ENCODE measurements at places on chromosomes 5 and 9.

GRCh38 chr5:167152561-167152960 is 1138.9 kb upstream of the WWC1 start:
- no peak for DNase-seq

GRCh38 chr5:169272731-169273427 is 28.1 kb downstream of the SLIT3 start:
- no peak for DNase-seq

DNA sequence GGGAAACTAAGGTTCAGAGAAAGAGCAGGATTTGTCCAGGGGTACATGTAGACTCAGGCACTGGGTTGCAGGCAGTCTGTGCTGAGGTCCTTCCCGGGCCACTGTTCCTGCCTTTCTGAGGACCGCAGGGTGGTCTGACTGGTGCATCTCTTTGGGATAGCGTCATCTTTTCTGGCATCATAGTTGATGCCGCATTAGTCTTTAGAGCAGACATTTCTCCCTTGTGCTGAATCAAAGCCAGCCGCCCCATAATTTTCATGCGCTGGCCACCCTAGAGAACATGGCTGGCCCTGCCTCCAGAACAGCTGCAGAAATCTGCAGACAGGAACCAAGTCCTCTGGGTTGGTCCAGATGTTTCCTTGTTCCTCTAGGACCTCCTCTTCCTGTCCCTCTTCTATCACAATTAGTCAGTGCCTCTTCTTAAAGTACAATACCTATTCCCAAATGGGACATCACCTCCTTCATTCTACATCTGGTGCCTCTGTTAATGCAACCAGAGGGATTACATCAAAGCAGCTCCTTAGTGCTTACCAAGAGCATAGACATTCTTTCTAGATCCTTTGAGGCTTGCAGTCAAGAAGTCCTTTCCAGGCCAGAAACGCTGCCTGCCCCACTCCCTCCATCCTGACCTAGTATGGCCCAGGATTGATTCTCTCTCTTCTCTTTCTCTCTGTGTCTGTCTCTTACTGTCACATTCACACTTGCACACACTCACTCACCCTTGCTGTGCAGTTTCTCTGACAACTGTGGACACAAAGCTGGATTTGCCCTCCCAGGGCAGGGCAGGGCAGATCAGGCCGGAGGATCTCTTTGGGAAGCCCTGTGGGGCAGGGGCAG is 42.0 kb upstream of the ORM1 start:
- DNase-seq = peak; percentile 77

GRCh38 chr5:26121338-26121737 is 917.0 kb downstream of the CDH9 start:
- DNase-seq = no peak

- DNase-seq = peak; percentile 10
These were observed 313.6 kb upstream of the CD180 start for GRCh38 chr5:67510204-67510603.

DNA sequence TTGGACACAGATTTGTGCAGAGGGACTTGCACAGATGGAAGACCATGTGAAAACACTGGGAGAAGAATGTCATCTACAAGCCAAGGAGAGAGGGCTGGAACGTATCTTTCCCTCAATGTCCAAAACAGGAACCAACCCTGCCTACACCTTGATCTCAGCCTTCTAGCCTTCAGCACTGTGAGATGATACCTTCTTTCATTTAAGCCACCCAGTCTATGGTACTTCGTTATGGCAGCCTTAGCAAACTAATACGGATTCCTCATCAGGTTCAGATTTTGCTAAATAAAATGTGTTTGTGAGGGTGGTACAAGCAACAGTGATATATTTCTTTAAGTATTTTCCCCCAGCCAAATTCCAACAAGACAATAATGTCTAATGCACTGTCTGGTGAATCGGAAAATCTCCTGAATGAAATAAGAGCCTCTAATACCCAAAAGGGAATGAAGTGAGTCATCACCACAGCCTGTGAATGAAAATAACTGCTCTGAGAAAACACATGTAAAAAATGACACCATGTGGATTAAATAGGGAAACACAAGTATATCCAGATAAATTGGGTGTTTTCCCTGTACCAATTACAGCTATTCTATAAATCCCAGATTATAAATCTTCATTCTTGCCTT is 182.8 kb upstream of the TARS1 start:
- peak; percentile 93 for DNase-seq

- no peak for DNase-seq
These were observed 134.7 kb downstream of the COL23A1 start for GRCh38 chr5:178455480-178455835.

DNA sequence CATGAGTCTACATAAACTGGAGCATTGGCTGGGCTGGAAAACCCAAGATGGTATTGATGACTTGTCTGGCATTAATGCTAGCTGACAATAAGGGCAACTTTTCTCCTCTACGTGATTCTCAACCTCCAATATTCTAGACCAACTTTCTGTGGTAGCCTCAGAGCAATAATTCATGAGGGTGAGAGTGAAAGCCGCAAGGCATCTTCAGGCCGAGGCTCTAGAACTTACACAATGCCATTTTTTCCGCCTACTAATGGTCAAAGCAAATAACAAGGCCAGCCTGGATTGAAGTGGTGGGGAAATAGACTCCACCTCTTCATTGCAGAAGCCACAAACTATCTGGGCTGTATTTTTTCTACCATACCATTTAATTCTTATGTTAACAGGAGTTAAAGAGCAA is 267.4 kb downstream of the GABRG2 start:
- no peak for DNase-seq

DNA sequence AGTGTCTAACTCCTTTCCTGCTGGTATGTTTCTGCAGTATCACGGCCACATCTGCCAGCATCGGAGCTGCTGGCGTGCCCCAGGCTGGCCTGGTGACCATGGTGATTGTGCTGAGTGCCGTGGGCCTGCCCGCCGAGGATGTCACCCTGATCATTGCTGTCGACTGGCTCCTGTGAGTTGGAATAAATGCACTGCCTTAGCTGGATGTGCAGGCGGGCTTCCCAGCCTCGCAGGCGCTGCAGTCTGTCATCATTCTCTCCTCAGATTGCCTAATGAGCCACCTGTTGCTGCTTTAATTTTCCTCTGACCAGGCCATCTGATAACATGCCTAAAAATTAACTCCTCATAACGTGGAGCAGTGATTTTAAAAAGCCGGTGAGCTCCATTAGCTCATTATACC is 79.1 kb upstream of the PLPP6 start:
- no peak for DNase-seq

DNA sequence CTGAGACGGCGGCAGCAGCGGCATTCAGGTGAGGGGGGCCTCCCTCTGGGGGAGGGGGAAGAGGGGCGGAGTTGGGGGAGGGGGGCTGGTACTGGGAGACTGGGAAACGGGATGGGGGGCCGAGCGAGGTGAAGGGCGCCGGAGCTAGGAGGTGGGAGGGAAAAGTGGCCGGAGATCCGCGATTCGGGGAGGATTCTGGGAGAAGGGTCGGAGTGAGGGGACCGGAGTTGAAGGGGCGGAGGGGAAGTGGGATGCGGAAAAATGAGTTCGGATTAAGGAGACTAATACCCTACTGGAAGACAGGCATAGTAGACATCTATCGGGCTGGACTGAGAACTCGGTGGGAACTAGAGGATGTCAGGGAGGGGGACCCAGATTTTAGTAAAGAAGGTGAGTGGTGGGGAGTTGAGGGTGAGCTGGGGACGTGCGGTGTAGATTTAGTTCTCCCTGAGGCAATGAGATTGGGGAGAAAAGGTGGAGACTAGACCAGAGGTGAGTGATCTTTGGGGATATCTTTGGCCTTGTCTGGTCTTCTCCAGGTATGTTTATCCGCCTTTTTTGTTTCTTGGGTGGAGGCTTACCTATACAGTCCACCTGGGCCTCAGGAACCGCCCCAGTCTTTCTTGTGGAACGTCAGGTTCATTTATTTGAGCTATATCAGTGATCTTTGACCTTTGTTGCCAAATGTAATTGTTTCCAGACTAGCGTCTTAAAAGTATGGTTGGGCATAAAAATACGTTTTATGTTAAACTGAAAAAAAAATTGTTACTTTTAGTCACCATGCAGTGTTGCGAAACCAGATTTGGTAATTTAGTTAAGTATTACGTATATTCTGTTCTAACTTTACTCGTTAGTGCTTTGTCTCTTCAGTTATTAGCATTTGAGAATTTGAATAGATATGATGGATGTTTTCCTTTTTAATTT is 632 bp downstream of the UBAP1 start:
- peak; percentile 91 for DNase-seq

GRCh38 chr9:16268067-16268881 is 602.2 kb downstream of the BNC2 start:
- peak; percentile 58 for DNase-seq

GRCh38 chr9:73423891-73424290 is 272.2 kb downstream of the ANXA1 start:
- peak; percentile 35 for DNase-seq

DNA sequence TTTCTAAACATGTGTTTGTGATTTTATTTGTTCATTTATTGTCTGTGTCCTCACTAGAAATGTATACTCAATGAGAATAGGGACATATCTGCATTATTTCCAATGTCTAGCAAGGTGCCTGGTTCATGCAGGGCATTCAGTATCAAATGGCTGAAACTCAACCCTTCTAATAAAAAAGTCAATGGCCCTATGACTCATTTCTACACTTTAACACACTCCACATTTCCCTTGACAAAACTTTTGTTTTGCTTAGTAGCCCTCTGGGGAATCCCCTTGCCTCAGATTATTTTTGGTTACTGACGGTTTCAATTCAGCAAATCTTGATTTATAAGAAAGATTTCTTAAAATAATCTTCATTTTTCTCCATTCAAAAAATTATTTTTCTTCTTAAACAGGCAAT is 206.0 kb upstream of the DMRTA1 start:
- DNase-seq = peak; percentile 80

GRCh38 chr5:125348221-125348692 is 601.8 kb upstream of the ZNF608 start:
- DNase-seq = peak; percentile 84

- DNase-seq = peak; percentile 52
These were observed 3.3 kb upstream of the IL31RA start for GRCh38 chr5:55847837-55848236.

DNA sequence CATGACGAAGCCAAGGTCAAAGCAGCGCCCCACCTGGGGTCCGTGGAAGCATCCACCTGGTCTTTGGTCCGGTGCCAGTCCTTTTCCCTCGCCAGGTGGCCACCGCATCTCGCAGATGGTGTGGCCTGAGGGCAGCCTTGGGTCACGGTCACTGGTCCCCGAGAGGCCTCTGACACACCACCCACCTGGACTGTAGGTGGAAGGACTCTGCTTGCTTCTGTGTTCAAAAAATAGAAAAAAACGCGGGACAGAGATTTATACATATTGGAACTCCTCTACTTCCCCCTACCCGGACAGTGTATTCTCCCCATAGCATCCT is 466 bp upstream of the TTC39B start:
- no peak for DNase-seq

GRCh38 chr9:21744320-21744719 is 58.1 kb upstream of the MTAP start:
- DNase-seq = no peak

GRCh38 chr5:159768243-159768642 is 148.0 kb upstream of the ADRA1B start:
- DNase-seq = no peak

DNA sequence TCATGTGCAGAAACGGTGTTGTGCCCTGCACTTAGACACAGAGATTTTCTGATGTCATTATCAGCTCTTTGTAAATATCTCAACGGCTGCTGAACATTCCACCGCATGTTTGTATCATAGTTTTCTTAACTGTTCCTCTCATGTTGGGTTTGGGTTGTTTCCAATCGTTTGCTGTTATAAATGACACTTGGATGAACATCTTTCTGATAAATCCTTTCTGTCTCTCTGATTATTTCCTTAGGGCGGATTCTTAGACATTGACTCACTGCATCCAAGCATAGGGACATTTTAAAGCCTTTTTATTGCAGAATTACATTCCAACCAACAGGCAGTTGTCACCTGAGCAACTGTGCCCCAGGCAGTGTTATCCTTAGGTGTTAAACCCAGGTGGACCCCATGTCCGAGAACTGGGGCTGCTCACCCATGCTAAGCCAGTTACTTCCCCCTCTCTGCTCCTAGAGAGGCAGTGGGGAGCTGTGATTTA is 28.5 kb downstream of the COL5A1 start:
- peak; percentile 92 for DNase-seq

DNA sequence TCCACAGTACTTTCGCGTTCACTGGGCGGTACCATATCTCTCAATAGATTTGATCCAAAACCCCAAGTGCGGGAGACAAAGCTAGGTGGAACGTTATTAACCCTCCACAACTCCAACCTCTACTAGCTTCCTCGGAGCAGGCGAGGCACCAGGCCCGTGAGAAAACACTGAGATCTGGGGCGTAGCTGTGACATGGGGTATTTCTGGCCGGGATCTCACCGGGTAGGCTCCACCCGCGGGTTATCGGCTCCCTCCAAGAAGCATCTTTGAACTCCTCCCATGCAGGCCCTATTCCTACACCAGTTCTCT is 350 bp upstream of the SLC25A46 start:
- DNase-seq = no peak

DNA sequence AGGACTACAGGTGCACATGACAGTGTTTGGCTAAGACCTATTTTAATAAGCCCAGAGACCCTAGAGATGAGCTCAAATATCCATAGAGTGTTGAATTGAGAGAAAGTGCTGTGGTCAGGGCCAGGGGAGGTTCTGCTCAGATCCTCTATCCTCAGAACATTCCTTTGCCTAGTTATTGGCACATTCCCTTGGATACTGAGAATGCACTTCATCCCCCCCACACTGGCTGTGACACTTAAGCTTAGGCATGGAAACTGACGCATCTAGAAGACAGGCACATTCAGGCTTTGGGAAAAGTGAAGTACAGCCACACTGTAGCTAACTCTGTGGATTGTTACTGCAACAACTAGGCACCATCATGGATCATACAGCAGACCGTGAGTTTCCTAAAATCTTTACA is 27.1 kb upstream of the RASGRF2 start:
- no peak for DNase-seq

DNA sequence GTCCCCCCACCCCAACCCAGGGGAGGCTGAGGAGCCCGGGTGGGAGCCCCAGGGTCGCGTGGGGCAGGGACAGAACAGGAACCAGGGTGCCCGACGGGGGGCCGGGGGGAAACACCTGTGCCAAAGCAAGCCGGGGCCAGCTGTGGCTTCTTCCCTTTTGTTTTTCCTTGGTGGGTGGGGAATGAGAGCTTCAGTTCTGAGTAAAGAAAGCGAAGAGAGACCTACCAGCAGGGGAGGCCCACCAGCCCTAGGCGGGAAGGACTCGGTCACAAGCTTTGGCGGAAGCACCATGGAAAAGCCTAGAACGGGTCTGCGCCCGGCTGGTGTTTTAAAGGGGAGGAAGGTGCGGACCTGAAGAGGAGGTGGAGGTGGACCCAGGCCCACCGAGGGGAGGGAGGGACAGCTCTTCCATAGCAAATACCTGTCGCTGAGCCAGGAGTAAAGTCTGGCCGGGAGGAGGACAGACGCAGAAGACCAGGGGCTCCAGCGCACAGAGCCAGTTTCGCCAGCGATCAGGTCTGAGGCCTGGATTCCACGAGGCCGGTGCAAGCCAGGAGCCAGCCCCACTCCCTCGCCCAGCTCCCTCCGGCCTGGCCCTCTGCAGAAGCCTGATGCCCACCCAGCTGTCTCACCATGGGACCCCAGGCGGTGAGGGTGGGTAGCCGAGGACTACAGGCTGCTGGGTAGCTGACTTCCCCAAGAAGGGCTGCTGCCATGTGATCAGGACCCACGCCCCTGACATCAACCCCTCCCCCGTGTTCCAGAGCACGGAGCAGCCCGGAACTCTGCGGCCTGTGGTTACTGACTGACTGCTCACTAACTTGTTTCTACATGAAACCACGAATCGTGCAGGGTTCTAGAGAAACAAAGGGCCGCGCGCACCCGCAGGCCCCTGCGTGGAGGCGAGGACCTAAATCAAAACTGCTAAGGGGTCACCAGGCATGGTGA is 849 bp upstream of the MGAT1 start:
- peak; percentile 75 for DNase-seq
